CD4-positive, alpha-beta T cell treated with Interleukin-1 beta for 1 hour (primary cell): ENCODE measurements at places on chromosomes 7 and 10.
A peak's percentile ranks its signal among the peaks of the same experiment; 100 is the strongest.

- no peak for DNase-seq
These were observed 117.8 kb downstream of the ZMIZ1 start for GRCh38 chr10:79186486-79187120.

GRCh38 chr7:121608785-121609184 lies 212.7 kb upstream of the FAM3C start:
- no peak for DNase-seq

DNA sequence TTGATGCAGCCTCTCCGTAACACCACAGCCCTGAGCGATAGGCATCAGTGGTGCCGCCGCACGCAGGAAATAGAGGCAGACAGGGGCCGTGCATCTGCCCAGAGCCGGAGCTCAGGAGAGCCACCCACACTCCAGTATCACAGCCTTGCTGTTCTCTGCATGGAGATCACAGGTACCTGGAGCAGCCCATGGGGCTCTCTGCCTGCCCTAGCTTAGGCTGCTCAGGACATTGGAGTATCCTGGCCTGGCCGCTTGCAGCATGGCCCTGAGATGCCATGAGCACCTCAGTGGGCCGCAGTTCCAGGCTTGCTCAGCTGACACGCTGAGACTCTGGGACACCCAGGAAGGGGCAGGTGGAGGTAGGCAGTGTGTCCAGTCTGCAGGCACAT lies 47.0 kb downstream of the ELFN1 start:
- DNase-seq, result no peak

- no peak for DNase-seq
These were observed 72.8 kb upstream of the NMT2 start for GRCh38 chr10:15241306-15241705.

GRCh38 chr7:16905300-16906044 lies 23.7 kb upstream of the AGR3 start:
- no peak for DNase-seq

DNA sequence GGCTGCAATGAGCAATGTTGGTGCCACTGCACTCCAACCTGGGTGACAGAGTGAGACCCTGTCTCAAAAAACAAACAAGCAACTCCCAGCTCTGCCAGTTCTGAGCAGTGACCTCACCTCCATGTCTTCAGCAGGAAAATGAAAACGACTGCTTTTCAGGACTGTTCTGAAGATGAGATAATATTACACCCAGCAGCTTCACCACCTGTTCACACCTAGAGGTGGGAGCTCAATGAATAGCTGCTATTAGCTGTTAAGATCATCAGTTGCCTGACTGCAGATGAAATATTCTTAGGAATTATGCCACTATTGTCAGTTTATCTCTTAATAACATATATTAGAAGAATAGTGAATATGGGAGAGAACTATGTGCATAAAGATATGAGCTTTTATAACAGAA lies 48.4 kb upstream of the CYTH3 start:
- DNase-seq, result no peak

GRCh38 chr7:52525772-52526341 lies 509.6 kb upstream of the POM121L12 start:
- no peak for DNase-seq

- no peak for DNase-seq
These were observed 830 bp upstream of the BMI1 start for GRCh38 chr10:22319980-22320558.

- no peak for DNase-seq
These were observed 170.4 kb upstream of the C7orf33 start for GRCh38 chr7:148419856-148420832.

DNA sequence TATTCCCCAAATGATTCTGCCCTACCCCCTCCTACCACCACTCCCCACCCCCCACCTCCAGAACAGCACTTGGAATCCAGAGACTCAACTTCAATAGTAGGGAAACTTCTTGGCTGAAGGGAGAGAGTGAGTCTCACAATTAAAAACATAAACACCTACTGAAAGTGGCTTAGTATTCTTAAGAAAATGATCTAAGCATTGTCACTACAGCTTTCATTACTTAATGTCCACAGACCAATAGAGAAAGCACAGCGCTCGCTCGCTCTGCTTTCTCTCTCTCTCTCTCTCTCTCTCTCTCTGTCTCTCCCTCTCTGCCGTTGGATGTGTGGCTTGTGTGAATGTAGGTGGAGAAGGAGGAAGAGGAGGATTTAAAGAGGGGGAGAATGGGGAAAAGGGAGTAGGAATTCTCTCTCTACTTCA lies 1.5 kb upstream of the SEMA3A start:
- DNase-seq, result no peak

DNA sequence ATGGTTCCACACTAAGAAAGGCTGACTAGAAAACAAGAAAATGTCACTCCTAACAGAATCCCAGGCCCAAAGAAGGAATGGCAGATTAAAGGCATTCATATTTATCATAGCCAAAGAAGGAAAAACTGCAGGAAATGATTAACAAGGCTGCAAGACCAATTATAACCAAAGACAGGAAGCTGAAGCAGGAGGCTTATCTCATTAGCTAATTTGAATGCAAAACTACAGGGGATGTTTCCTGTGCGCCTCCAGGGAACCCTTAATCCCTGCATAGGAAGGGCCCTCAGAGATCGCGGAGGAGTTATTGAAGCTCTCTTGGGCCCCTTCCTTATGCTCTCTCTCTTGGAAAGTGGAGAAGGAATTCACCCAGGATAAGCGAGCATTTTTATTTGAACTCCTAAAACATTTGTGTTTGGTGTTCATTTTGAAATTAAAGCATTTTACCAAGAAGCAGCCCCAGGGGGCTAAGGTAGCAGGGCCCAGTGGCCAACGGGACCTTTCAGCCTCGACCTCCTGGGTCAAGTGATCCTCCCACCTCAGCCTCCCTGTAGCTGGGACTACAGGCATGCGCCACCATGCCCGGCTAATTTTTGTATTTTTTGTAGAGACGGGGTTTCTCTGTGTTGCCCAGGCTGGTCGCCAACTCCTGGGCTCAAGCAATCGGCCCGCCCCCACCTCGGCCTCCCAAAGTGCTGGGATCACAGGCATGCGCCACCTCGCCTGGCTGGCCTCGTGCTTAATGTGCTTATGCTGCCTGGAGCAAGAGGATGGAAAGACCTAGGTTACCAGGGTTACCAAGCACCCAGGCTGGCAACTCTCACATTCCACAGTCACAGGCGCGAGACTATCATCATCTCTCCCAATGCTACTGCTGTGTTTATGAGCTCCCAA lies 24.1 kb upstream of the PROSER2 start:
- no peak for DNase-seq

- DNase-seq, result peak; percentile 9
These were observed 7.9 kb upstream of the INMT start for GRCh38 chr7:30744075-30744417.

GRCh38 chr10:72417971-72418370 lies 63.3 kb upstream of the DNAJB12 start:
- no peak for DNase-seq

DNA sequence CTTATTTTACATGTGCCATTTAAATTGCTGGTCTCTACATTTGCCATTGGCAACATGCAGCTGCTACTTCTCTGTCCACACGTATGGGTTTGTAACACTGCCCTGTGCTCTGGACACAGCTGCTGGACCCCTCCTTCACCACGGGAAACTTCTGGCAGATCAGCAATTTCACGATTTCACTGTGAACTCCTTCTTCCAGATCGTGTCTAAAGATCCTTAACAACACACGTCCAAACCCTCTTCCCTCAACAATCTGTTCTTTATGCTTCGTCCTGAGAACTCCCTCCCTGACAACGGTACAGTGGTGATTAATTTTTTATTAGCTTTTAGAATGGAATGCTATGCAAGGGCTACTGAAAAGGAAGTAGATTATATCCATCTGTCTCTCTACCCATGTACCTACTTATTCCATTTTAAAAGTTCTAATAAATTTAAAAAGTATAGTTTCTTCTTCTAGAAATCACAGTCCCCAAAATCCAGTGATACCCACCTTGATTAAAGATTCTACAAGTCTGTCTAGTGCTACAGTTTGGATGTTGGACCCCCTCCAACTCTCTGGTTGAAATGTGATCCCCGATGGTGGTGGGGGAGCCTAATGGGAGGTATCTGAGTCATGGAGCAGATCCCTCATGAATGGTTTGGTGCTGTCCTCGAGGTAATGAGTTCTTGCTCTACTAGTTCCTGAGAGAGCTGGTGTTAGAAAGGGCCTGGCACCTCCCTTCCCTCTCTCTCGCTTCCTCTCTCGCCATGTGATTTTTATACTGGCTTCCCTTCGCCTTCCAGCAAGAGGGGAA lies 81.0 kb downstream of the KIAA1549 start:
- DNase-seq, result no peak

- DNase-seq, result peak; percentile 2
These were observed 121.6 kb downstream of the C10orf105 start for GRCh38 chr10:71597821-71598498.

- DNase-seq, result no peak
These were observed 212.2 kb downstream of the FAM107B start for GRCh38 chr10:14562218-14563075.

GRCh38 chr7:77655836-77656455 lies 40.3 kb upstream of the RSBN1L start:
- DNase-seq, result no peak

GRCh38 chr10:33052263-33052875 lies 94.3 kb upstream of the ITGB1 start:
- DNase-seq, result no peak

GRCh38 chr10:23412223-23412622 lies 26.7 kb upstream of the OTUD1 start:
- no peak for DNase-seq

DNA sequence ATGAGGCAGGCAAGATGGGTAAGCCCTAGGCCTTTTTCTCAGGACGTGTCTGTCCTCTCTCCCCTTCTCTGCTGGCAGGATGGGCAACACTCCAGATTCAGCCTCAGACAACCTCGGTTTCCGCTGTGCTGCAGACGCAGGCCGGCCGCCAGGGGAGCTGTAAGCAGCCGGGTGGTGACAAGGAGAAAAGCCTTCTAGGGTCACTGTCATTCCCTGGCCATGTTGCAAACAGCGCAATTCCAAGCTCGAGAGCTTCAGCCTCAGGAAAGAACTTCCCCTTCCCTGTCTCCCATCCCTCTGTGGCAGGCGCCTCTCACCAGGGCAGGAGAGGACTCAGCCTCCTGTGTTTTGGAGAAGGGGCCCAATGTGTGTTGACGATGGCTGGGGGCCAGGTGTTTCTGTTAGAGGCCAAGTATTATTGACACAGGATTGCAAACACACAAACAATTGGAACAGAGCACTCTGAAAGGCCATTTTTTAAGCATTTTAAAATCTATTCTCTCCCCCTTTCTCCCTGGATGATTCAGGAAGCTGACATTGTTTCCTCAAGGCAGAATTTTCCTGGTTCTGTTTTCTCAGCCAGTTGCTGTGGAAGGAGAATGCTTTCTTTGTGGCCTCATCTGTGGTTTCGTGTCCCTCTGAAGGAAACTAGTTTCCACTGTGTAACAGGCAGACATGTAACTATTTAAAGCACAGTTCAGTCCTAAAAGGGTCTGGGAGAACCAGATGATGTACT lies 13.1 kb downstream of the PHKG1 start:
- no peak for DNase-seq
